ENCODE measurements at places on chromosomes 1 and 21.

- DNase-seq = no peak
Measured at GRCh38 chr1:6385488-6386191, 7.9 kb downstream of the ACOT7 start.

DNA sequence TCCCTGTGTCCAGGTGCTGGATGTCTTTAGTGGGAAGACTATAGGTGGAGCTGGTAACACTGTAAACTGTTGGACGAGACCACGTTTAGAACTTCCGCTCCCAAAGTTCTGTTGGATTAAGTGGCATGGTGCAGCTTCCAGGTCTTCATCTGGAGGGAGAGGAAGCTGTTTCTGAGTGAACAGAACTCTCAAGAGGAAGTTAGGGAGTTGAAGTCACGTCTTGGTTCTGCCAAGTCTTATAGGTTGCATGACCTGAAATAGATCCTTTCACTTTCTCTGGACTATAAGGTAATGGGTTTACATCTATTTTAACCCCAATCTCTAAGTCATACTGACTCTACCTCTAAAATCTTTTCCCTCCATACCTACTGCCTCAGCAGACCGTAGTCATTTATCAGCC lies 97.4 kb upstream of the TNR start:
- no peak for DNase-seq

GRCh38 chr1:24828887-24829192 lies 83.6 kb downstream of the CLIC4 start:
- DNase-seq = no peak

GRCh38 chr1:1367315-1367714 lies 7.7 kb downstream of the AURKAIP1 start:
- no peak for DNase-seq

- DNase-seq = no peak
Measured at GRCh38 chr1:19046972-19047731, 90.7 kb upstream of the IFFO2 start.

- DNase-seq = no peak
Measured at GRCh38 chr21:36388835-36389234, 3.6 kb downstream of the CHAF1B start.

DNA sequence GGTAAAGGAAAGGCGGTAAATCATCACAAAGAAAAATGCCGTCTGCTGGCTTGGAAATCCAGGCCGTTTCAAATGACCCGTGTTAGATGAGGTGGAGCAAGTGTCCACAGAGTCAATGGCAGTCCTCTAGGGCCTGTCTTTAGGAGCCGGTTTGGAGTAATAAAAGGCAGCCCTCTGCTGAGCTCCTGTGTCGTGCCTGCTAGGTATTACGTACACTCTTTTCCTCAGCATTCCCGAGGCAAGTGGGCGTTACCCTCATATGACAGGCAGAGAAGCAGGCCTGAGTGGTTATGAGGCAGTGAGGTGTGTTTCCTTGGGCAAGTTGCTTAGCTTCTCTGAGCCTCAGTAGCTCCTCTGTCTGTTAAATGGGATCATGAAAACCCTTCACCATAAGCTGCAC lies 7.7 kb downstream of the NENF start:
- DNase-seq = no peak

DNA sequence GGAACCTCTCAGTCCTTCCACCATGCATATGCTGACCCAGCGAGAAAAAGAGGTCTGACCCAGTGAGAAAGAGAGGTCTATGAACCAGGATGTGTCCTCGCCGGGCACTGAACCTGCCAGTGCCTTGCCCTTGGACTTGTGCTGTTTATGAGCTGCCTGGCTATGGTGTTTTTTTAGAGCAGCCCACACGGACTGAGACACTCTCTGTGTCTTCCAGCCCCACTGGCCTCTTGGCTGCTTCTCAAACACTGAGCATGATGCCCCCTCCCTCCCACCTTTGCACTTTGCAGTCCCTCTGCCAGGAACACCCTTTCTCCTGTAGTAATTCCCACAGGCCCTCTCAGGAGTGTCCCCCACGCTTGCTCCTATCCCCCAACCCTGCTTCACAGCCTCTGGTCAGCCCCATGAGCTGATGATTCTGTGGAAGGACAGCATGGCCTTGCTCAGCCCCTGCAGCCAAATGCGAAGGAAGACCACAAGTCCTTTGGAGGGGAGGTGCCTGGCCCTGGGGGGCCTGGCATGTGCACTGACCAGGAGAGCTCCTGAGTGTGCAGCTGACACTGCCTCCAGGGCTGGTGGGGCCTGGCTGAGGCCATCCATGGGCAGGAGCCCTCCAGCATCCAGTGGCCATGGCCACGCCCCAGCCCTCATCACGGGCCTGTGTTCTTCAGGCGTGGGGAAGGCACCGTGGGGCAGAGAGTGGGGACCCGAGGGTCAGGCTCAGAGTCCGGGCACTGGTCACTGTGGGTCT lies 23.8 kb downstream of the WNT3A start:
- DNase-seq = peak; percentile 5

GRCh38 chr1:97089173-97089572 lies 367.6 kb downstream of the PTBP2 start:
- DNase-seq = no peak

GRCh38 chr1:3896396-3897000 lies 3.6 kb downstream of the C1orf174 start:
- DNase-seq = no peak

GRCh38 chr1:157189096-157189495 lies 50.9 kb upstream of the ETV3 start:
- no peak for DNase-seq

DNA sequence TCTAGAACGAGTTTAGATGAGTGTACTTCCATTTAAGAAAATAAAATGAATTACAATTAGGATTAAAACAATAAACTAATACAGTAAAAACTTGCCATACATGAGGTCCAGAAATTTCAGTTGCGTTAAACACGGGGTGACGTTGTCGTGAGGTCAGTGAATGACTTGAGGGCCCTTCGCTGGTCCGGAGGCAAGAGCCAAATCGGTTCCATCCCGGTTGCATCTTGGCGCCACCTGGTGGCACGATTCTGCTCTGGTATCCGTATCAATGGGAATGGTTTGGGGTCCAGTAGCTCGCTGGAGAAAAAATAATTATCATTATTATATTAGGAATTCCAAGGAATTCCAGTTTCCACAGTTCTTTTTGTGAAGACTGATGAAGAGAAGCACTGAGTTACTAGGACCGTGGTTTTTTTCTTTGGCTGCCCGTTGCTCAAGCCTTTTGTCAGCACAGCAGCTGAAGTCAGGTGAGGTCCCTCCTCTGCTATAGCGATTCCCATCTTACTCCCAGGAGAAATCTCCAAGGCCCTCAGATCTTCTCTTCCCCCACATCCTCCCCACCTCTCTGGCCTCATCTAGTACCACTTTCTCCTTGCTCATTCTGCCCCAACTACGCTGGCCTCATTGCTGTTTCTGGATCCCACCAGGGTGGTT lies 161.4 kb downstream of the SLC35F3 start:
- peak; percentile 46 for DNase-seq

GRCh38 chr1:83022206-83022605 lies 976.7 kb downstream of the TTLL7 start:
- no peak for DNase-seq

GRCh38 chr1:110464340-110464739 lies 13.4 kb downstream of the PROK1 start:
- DNase-seq = no peak

DNA sequence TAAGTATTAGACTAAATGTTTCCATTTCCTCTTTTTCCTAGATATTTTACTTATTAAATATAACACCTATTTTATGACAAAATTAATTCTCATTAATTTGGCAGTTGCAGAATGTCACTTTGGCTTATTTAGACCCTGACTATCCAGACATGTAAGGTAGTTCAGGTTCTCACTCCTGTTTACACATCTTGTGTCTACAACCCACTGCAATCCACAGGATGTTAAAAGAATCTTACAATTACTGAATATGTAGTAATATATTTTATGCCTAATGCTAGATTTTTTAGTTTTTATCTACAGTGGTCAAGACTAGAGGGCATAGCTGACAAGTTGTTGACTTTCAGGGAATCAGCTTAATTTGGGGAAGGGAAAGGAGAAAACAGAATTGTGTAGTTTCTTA lies 346.7 kb downstream of the USP25 start:
- no peak for DNase-seq

DNA sequence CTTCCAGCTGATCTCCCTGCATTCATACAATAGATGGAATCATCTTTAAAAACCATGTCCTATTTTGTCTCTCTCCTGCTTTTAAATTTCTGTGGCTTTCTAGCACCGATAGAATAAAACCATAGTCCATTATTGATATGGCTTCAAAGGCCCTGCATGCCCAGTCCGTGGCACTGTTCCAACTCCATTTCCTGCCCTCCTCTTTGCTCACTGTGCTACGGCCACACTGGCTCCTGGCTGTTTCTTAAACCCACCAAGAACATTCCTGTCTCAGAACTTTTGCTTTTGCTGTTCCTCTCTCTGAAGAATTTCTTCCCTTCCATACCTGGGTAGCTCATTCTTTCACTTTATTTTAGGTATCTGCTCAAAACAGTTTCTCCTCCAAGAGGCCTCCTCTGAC lies 7.2 kb downstream of the SLAMF1 start:
- no peak for DNase-seq

DNA sequence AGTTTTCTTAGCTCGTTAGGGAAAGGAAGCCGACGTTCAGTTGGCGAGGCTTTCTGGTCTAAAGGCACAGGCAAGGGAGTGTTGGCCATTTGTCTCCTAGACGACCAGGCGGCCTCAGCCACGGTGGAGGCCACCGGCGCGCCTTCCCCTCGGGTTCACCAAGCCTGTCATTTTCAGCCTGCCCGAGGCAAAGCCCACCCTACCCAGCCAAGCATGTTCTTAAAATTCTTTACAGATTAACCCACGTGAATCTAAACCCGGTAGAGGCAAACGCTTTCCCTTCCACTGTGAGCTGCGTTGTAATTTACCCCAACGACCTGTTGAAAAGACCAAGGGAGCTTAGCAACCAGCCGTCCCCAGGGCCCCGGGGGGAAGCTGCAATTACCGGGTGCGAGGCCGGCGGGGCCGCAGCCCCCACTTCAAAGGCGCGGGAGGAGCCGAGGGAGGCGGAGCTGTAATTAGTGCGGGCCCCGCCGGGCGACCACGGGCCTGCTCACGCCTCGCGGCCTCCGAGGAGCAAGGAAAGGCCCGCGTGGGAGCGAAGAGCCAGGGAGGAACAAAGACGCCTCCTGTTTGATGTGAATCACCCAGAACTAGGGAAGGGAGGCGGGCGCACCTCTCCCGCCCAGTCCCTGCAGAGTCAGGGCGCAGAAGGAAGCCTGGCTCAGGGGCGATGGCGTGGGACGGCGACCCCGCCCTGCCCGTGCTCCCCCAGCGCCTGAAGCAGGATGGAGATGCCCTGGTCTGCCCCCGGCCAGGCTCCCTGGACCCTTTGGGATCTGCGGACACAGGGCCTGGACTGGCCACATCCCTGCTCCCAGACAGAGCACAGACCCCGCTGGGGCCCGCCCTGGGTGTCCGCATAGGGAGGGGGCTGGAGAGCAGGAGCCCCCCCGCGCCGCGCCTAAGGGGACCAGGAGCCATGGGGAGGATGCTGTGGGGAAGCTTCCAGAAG lies 12.1 kb upstream of the TSPEAR start:
- no peak for DNase-seq

- no peak for DNase-seq
Measured at GRCh38 chr1:119603695-119604094, 44.4 kb downstream of the ZNF697 start.

DNA sequence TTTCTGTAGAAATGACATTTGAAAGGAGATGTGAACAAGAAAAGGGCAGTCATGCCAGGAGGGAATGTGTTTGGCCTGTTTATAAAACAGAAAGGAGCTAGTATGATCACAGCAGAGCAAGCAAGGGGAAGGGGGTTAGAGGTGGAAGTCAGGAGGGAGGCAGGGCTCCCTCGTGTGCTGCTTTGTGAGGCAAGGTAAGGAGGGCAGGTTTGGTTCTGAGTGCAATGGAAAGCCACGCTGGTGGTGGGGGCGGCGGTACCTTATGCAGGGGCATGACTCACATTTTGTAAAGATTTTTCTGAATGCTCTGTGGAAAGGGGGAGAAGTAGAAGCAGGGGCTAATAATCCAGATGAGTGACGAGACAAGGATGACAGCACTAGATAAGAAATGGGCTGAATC lies 197.5 kb upstream of the C8B start:
- no peak for DNase-seq

DNA sequence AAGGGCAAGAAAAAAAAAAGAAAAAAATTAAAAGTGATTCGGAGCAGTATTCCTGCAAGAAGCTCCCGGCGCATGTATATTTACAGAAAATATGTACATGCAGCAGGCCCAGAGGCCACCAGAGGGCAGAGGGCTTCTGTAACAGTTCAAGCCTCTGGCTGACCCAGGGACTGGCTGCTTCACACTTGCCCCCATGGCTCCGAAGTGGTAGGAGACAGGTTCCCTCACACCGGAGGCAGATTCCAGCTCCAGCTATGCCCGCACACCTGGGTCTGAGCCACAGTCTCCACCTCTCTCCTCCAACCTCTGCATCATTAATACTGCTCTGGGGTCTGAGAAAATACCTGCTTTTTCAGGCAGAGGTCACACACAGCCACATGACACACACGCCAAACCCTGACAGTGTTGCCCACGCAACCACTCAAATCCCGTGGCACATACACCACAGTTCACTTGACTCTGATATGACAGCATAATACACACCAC lies 2.2 kb upstream of the ARHGAP30 start:
- no peak for DNase-seq

GRCh38 chr1:8747879-8748825 lies 69.3 kb downstream of the RERE start:
- no peak for DNase-seq

- peak; percentile 7 for DNase-seq
Measured at GRCh38 chr21:45560106-45561021, 18.1 kb upstream of the SLC19A1 start.

DNA sequence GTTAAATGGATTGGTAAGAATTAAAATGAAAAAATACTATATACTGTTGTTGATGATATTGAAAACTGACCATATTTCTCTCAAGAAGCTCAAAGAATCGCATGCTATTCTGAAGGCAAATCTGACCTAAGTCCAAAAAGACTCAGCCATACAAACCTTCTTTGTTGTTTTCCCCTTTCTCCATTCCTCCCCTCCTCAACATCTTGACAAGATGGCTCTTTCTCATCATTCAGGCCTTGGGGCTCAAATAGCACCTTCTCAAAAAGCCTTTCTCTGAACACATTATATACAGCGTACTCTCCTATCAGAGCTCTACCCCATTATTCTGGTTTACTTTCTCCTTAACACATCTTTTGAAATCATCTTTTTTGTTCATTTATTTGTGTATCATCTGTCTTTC lies 17.2 kb downstream of the COLGALT2 start:
- DNase-seq = no peak

DNA sequence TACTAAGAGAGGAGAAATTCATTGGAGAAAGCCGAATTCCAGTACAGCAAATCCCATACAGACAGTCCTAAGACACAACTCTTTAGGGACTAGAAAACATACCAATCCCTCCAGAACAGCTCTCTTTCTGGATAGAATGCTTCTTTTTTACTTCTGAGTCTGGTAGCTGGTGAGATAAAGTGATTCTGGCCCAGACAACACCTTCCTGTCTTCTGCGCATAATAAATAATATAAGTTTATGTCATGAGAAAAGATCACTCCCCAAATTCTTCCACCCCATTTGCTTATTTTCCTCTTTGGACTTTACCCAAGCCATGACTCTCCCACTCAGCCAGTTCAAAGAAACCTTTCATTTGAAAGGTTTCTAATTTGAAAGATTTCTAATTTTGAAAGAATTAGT lies 98.4 kb downstream of the EDEM3 start:
- no peak for DNase-seq

GRCh38 chr1:2231532-2232254 lies 3.6 kb downstream of the SKI start:
- DNase-seq = peak; percentile 90

GRCh38 chr1:165773324-165773965 lies 4.8 kb upstream of the TMCO1 start:
- no peak for DNase-seq

- no peak for DNase-seq
Measured at GRCh38 chr1:181448461-181448860, 34.9 kb upstream of the CACNA1E start.

All from uterus (tissue), 4 donors.